ENCODE measurements at places on chromosomes 5 and 9.

- DNase-seq, result no peak
These were observed 50.5 kb downstream of the COMMD10 start for GRCh38 chr5:116135344-116135743.

GRCh38 chr5:111131356-111131755, 39.2 kb downstream of the WDR36 start:
- no peak for DNase-seq

- peak; percentile 7 for DNase-seq
These were observed 63.9 kb downstream of the PCDH1 start for GRCh38 chr5:141814064-141814964.

- no peak for DNase-seq
These were observed 17.1 kb downstream of the GKAP1 start for GRCh38 chr9:83800236-83801033.

DNA sequence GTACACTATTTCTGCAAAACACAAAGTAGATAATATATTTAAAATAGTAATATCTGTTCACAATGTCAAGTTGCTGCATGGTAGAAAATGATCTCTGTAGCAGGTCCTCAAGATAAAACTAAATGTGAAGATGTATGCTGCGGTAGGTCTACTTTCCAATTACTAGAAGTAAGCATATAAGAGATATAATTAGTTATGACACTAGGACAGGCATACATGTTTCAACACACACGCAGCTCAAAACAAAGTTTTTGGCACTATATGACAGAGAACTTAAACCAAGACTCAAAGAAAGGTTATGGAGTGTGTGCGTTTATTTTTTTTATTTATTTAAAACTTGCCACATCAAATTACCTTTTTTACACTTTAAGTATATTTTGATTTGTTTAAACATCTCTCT, 23.5 kb downstream of the BNC2 start:
- DNase-seq, result no peak

DNA sequence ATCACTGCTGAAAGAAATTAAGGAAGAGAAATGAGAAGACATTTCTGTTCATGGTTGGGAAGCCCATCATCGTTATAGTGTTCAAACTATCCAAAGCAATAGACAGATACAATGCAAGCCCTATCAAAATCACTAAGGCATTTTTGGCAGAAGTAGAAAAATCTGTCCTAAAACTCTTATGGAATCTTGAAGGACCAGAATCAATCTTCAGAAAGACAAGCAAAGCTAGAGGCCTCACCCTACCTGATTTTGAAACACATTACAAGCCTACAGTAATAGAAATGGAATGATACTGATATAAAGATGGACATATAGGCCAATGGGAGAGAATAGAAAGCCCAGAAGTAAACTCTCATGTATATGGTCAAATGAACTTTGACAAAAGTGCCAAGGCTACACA, 4.9 kb upstream of the IFNA21 start:
- DNase-seq, result no peak
